ENCODE measurements at places on chromosomes 7 and 10.

DNA sequence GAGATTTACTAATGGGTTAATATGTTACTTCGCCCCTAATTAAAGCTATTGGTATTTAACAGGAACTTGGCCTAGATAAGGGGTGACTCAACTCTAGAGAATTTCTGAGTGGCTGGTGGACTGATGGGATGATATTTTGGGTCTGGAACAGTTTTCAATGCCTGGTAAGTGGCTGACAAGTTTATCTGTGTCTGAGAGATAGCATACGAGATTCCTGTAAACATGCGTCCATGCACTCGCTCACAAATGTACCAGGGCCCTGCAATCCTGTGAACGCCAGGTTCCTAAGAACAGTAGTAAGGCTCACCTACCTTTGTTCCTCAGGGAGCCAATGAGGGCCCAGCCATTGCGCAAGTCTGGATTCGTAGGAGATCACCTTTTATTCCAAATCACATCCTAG, 683.8 kb upstream of the ANKRD30A start:
- DNase-seq: peak; percentile 57

DNA sequence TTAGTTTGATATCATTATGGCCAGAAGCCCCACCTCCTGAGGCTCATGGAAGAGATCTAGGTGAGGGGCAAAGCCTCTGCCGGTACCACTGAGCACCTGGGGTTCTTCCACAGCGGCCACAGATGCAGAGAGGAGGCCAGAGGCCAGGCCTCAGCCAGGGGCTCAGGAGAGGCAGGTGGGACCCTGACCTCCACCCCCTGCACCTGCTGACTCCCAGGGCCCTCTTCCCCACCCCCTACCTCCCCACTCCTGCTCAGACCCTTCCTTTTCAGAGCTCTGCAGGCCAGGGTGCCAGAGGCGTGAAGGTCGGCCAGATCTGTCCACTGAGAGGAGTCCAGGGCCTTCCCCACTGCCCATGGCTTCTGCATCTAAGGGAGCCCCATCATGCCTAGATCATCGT, 178.7 kb upstream of the PPP2R2D start:
- DNase-seq: no peak

DNA sequence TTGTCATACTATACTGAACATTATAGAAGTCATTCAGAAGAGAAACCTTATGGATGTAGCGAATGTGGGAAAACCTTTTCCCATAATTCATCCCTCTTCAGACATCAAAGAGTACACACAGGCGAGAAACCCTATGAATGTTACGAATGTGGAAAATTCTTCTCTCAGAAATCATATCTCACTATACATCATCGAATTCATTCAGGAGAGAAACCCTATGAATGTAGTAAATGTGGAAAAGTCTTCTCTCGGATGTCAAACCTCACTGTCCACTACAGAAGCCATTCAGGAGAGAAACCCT, 19.4 kb downstream of the RBAK start:
- DNase-seq: no peak

DNA sequence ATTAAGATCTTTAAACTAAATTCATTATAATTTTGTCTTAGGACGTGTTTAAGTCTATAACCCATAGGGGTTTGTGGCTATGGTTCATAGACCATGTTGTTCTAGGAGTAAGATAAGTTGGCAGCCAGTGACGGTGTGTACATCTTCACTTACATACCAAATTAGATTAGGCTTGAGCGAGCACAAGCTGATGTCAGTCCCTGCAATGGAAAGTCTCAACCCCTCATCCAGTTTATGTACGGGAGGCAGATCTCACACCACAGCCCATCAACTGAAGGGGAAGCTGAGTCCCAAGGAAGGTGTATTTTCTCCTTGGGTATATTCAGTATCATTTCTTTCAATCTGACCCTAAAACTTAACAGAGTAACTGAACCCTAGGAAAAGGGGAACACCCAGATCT, 5.1 kb upstream of the SMC3 start:
- DNase-seq: no peak
